ENCODE measurements at places on chromosomes 4 and X. TPM values are rescaled to one million over a fixed set of nuclear protein-coding genes. Genes with fewer than 3 reads are reported as not detected.
A peak's percentile ranks its signal among the peaks of the same experiment; 100 is the strongest.

DNA sequence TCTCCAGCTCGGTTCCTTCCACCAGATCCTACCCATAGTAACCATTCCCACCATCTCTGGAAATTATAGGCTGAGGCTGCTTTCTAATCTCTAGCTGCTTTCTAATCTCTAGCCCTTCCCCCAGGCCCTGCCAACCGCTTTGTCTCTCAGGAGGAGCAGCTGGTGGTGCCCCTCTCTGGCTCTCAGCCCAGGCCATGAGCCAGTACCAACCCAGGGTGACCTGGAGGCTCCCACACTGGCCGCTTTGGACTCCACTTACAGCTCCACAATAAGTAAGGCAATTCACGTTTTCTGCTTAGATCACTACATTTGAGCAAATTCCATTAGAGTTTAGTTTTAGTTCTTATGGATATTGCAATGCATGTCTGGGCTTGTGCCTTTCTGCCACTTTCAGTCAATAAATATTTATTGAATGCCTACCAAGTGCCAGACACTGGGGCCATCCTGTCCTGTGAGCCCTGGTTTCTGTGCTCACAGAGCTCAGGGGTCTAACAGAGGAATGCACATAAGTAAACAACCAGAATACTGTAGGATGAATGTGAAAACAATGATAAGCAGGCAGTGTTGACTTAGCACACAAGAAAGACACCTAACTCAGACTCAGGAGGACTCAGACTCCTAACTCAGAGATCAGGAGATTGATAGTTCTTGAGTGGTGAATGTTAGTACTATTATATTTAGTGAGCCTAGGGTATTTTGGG lies 38.9 kb downstream of the SMC1A start:
- no peak for DNase-seq

- DNase-seq: no peak
Observed at GRCh38 chr4:80081566-80081965, 8.5 kb upstream of the ANTXR2 start.

GRCh38 chrX:44871931-44872820 lies 812 bp upstream of the KDM6A start:
- peak; percentile 24 for DNase-seq

GRCh38 chr4:186166852-186167512 lies 24.4 kb upstream of the CYP4V2 start:
- DNase-seq: no peak

- DNase-seq: peak; percentile 49
Observed at GRCh38 chrX:107700317-107700774, 72.0 kb downstream of the PRPS1 start.

The OCIAD2 gene
- 255 TPM for total RNA-seq
